Stimulated activated CD8-positive, alpha-beta memory T cell treated with anti-CD3 and anti-CD28 coated beads, Interleukin-7, amount 100 ng/mL, for 1 hour (primary cell): ENCODE measurements at places on chromosomes 12 and 14.

DNA sequence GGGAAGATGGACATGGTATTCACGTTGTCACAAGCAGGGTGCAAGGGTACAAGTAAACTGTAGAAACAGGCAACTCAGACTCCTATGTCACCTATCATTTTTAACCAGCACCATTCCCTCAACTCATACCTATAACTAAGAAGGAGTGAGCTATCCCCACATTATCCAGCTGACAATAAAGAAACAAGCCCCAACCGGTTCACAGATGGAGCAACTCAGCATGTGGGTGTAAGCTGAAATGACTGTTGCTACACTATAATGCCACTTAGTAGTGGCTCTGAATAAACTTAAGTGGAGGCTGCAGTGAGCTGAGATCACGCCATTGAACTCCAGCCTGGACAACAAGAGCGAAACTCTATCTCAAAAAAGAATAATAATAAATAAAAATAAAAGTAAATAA lies 829.5 kb upstream of the MDGA2 start:
- no peak for DNase-seq

DNA sequence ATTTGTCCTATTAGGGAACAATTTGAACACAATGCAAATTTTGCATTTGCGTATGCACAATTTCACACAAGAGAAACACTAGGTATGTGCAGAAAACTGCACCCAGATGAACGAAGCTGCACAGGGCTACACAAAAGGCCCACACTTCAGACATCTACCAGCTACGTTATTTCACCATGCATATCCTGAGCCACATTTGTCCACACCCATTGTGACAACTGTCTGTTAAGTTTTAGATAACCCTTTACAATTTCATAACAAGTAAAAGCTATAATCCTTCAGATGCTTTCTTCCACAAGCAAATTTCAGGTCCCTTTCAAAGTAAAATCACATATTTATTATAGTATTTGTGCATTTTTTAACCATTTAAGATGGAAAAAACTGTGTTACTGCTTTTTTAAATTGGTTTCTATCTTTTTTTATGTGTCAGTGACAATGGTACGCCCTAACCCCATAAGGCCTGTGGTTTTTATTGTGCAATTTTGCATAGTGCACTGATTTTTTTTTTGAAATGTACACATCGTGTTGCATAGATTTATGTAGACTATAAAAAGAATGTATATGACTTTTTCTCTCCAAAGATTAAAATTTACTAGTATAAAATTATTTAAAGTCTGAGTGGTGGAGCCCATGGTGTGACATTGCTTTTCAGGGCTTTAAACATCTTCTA lies 87.8 kb upstream of the BTG1 start:
- no peak for DNase-seq

DNA sequence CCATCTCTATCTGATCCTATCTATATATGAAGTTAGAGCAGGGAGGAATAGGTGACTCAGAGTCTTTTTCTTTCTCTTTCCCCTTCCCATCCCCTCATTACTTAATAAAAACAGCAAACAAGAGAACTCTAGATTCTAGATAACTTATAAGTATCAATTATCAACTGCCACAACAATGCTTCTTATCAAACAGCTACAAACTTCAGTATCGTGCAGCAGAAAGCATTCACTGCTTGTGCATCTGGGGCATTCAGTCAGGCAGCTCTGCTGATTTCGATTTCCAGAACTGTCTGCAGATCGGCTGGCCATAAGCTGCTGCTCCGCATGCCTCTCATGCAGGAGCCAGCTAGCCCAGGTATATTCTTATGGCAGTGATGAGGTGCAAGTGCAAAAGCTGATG lies 19.4 kb downstream of the A2ML1 start:
- DNase-seq: no peak

DNA sequence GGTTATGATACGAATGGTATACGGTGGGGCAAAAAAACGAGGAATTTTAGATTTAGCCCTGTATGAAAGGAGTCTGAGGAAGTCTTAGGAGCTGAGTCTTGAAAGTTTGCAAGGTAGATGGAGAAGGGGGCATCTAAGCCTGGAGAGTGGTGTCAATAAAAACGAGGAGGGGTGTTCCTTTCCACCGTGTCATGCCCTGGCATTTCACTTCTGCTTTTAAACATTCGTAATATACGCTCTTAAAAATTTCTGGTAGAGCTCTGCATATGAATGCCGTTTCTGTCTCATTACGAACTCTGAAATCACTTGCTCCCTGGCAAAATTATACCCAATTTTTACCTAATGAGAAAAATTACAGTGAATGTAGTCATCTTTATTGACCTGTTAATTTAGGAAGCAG lies 170.2 kb downstream of the ERC1 start:
- no peak for DNase-seq

- DNase-seq: no peak
These were observed 156.9 kb downstream of the CAND1 start for GRCh38 chr12:67426067-67426466.

- no peak for DNase-seq
These were observed 500.5 kb downstream of the NAV3 start for GRCh38 chr12:78331181-78331580.

GRCh38 chr14:52053044-52053443 lies 15.8 kb downstream of the NID2 start:
- no peak for DNase-seq

GRCh38 chr14:93824518-93825234 lies 36.4 kb upstream of the PRIMA1 start:
- no peak for DNase-seq

DNA sequence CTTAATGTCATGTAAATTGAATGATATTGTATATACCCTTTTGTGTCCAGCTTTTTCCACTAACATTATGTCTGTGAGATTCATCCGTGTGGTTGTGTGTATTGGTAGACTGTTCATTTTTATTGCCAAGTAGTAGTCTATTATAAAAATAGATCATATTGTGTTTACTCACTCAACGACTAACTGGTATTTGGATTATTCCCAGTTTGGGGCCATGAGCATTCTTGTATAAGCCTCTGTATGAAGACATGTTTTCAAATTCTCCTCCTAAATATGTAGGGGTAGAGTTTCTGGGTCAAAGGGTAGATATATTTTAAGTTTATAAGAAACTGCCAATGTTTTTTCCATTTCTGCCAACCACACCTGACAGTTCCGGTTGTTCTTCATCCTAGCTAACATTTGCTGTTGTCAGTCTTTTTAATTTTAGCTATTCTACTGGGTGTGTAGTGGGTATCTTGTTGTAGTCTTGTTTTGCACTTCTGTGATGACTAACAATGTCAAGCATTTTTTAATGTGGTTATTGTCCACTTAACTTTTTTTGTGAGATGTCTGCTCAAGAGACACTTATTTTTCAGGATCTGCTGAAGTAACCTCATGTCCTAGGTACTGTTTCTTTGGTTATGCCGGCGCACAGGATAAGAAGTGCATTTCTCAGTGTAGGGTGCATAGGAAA lies 93.2 kb downstream of the DACT1 start:
- no peak for DNase-seq

GRCh38 chr12:54265364-54265812 lies 14.5 kb downstream of the CBX5 start:
- no peak for DNase-seq

DNA sequence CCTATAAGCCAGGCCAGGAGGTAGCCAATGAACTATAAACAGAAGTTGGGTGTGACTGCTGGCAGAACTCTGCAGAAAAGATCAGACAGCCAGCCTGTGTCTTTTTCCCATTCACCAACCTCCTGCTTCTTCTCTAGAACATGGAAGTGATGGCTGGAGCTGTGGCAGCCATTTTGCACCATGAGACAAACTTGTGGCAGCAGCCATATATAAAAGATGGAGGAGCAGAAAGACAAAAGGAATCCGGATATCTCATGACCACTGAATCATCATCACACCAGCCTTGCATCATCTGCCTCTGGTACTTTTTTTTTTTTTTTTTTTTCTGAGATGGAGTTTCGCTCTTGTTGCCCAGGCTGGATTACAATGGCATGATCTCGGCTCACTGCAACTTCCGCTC lies 8.7 kb downstream of the BEGAIN start:
- no peak for DNase-seq

GRCh38 chr14:92651758-92652406 lies 96.5 kb downstream of the LGMN start:
- no peak for DNase-seq

- no peak for DNase-seq
These were observed 13.0 kb upstream of the NUP107 start for GRCh38 chr12:68673788-68674187.

GRCh38 chr12:132373901-132374611 lies 44.7 kb upstream of the GALNT9 start:
- DNase-seq: no peak
